Stimulated activated CD4-positive, alpha-beta T cell treated with anti-CD3 and anti-CD28 coated beads, Interleukin-12 subunit alpha, Interleukin-12 subunit beta, amount 100 ng/mL, for 4 hours (primary cell): ENCODE measurements at places on chromosomes 2 and 18.

GRCh38 chr18:36440614-36441013, 143.1 kb downstream of the FHOD3 start:
- no peak for DNase-seq

DNA sequence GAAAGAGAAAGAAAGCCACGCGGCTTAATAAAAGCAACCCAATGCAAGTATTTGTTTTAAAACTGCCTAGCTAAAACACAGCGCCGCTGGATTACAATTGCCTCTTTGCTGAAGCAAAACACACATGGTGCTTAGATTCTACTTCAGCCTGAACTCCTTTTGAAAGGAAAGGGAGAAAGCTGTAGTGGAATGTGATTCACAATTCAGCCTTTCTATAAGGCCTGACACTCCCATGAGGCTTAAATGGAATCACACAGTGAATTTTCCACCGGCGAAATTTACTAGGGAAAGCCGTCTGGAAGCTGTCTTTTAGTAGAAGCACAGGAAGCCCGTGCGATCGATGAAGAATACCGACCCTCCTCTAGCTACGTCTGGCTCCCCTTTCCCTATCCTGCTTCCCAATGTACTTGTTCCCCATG, 348.0 kb downstream of the DLGAP1 start:
- DNase-seq: no peak

GRCh38 chr2:64348386-64349130, 105.4 kb upstream of the LGALSL start:
- DNase-seq: no peak

GRCh38 chr2:134039912-134040581, 213.8 kb upstream of the MGAT5 start:
- no peak for DNase-seq

- no peak for DNase-seq
Observed at GRCh38 chr2:119174993-119175347, 16.4 kb upstream of the C1QL2 start.

GRCh38 chr18:50044402-50044801, 150.5 kb downstream of the MYO5B start:
- DNase-seq: no peak

GRCh38 chr2:240929364-240930095, 23.4 kb downstream of the CROCC2 start:
- no peak for DNase-seq

- no peak for DNase-seq
Observed at GRCh38 chr18:47067648-47068047, 32.2 kb upstream of the ELOA2 start.

GRCh38 chr18:58416704-58417683, 211.9 kb downstream of the ALPK2 start:
- no peak for DNase-seq

DNA sequence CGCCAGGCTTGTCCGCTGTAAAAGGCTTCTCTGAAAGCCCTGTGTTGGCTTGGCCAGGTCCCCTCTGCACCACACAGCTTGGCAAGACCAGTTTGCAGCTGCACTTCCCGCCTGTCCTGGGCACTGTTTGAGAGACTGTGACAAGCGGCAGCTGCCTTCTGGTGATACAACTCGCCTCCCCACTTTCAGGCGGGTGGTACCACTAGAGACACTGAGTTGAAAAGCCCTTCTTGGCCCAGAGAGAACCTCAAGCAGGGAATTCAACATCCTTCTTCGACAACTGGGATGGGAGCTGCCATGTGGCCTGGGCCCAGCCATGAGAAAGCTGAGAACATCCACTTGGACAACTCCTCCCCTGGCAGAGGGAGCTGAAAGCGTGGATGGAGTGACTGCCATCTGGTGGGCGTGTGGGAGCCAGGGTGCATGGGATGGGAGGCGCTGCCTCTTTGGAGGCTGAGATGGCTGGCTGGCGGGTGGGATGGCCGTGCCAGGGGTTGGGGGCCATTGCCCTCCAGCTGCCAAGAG, 125.5 kb upstream of the REV1 start:
- no peak for DNase-seq

DNA sequence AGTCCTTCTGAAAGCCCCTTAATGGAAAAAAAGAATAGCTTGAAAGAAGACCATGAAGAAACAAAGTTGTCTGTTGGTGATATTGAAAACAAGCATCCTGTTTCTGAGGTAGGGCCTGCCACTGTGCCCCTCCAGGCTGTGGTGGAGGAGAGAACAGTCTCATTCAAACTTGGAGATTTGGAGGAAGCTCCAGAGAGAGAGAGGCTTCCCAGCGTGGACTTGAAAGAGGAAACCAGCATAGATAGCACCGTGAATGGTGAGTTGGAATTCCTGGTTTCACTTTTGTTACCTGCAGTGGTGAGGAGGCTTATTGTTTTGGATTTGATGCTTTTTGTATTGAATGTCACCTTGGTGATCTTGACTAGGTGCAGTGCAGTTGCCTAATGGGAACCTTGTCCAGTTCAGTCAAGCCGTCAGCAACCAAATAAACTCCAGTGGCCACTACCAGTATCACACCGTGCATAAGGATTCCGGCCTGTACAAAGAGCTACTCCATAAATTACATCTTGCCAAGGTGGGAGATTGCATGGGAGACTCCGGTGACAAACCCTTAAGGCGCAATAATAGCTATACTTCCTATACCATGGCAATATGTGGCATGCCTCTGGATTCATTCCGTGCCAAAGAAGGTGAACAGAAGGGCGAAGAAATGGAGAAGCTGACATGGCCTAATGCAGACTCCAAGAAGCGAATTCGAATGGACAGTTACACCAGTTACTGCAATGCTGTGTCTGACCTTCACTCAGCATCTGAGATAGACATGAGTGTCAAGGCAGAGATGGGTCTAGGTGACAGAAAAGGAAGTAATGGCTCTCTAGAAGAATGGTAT, 13.3 kb downstream of the SLC20A1 start:
- DNase-seq: no peak

DNA sequence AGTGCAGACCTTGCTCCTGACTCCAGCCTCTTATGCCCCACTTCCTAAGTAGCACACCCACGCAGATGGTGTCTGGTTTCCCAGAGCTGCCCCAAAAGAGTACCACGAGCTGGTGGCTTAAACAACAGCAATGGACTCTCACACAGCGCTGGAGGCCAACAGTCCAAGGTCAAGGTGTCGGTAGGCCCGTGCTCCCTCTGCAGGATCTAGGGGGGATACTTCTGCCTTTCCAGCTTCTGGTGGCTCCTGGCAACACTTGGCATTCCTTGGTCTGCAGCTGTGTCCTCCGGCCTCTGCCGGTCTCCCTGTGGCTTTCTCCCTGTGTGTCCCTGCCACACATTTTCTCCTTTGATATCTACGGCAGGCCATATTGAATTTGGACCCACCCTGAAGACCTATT, 99.0 kb downstream of the TSHZ1 start:
- DNase-seq: no peak

GRCh38 chr2:85727798-85728197, 26.0 kb upstream of the ATOH8 start:
- DNase-seq: no peak

DNA sequence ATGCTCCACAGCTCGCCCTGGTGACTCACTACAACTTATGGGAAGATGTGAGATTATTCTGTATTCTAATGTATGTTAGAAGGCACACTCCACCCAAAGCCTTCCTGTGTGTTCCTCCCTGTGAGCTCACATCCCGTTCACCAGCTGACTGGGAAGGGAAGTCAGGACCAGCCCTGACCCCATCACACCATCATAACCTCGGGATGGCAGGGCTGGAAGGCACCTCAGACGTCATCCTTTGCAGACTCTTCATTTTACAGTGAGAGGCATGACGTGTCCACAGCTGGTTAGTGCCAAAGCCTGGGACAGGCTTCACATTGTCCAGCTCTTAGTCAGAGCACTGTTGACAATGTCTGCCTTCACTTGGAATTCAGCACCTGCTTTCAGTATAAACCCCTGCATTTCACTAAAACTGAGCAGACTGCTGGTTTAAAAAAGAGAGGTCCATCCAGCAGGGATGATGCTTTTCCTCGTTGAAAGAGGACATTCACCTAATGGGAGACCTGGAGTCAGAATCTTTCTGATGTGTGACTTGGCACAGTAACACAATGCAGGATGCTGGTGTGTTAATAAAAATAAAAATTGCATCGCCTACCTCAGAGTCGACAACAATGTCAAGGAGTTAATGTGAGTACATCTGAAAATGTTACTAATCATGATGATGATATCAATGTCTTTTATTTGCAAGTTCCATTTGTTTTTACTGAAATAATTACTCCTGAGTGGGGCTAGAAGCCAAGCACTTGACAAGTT, 418.0 kb upstream of the TNP1 start:
- no peak for DNase-seq

DNA sequence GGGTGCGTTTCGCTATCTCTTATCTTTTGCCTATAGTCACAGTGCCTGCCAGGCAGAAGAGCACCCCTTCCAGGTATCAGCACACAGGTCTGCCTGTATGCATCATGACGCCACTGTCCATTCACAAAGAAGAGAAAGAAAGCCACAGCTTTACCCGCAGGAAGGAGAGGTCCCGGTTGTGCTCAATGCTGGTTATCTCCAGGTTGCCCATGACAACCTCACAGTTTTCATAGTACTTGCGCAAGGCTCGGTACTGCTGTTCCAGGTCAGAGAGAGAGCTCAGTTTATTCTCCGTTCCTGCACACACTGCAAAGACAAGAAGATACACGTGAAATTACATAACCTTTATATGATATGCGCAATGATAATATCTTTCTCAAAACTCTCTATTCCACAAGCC, 414.0 kb downstream of the ERBB4 start:
- DNase-seq: no peak

GRCh38 chr18:10121028-10121427, 207.2 kb downstream of the VAPA start:
- DNase-seq: no peak

- DNase-seq: no peak
Observed at GRCh38 chr2:160664603-160665140, 171.1 kb upstream of the RBMS1 start.

DNA sequence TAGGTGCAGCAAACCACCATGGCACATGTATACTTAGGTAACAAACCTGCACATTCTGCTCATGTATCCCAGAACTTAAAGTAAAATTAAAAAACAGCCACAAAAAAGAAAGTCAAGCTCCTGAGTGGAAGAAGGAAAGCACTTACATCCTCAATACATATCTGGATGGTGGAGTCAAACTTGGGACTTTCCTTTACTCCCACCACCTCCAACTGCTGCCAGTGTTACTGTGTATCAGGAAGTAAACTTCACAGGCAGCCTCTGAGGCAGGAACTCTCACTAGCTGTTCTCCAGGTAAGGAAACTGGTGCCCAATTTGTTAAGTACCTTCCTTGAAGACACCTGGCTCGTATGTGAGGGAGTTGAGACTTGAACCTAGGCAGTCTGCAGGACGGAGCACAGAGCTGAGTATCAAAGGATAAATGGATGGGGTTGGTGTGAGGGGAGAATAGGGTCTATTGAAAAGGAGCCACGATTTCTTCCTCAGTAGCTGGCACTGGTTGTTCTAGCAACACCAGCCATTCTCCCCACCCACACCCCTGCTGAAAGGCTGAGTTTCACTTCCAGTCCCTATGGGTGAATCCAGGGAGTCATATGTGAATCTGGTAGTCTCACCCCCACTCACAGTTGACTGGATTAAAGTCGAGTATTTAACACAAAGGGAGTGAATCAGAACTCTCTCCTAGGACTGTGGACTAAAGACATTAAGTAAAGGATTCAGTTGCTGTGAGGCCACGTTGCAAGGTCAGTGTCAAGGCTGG, 50.0 kb upstream of the GPR39 start:
- no peak for DNase-seq

DNA sequence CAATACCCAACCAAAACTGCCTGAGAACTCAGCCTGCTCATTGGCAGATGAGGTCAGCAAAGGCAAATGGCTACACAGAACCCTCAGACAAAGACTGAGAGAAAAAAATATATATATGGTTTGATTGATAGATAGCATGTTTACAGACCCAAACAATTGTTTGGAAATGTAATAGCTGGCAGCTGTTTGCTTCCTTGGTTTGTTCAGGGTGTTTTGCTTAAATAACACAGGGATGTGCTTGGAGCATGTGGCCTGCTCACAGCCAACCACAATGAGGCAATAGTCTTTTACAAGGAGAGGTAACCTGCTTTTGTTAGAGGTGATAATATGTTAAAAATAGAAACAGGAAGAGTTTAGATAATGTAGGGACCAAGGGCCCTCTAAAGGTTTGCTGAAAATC, 84.5 kb downstream of the PDK1 start:
- no peak for DNase-seq

DNA sequence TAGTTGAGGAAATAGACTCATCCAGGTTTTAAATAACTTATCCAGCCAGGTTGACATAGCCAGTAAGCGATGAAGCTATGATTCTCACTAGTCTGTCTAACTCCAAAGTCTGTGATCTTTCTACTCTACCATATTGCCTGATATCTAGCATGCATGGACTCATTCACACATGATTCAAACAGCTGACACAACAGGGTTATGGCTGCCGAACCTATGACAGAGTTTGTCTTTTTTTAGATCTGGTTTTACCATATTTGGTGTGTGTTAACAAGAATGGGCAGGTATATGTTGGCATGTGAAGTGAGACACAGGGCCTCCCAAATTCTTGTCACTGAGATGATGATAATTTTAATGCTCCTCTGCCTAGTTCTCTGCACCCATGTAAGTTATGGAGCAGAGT, 210.6 kb downstream of the BABAM2 start:
- no peak for DNase-seq

- DNase-seq: no peak
Observed at GRCh38 chr2:143463719-143464118, 334.5 kb downstream of the ARHGAP15 start.

GRCh38 chr2:179746981-179747380, 114.4 kb downstream of the ZNF385B start:
- DNase-seq: no peak

GRCh38 chr2:165795011-165795410, 964 bp upstream of the GALNT3 start:
- no peak for DNase-seq

- DNase-seq: no peak
Observed at GRCh38 chr18:26746826-26747475, 118.6 kb downstream of the AQP4 start.

DNA sequence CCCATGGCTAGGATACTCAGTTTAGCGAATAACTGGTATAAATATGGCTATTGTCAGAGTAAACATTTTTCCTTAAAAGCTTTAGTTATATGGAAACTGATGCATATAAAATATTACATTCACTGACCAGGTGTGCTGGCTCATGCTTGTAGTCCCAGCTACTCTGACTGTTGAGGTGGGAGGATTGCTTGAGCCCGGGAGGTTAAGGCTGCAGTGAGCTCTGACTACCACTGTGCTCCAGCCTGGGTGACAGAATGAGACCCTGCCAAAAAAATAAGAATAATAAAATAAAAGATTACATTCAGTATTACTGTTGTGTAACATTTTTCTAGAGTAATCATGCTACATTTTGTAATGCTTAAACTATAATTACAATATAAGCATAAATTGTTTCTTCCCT, 350.4 kb upstream of the FSIP2 start:
- DNase-seq: no peak

GRCh38 chr18:67954594-67954993, 438.1 kb upstream of the DSEL start:
- no peak for DNase-seq

DNA sequence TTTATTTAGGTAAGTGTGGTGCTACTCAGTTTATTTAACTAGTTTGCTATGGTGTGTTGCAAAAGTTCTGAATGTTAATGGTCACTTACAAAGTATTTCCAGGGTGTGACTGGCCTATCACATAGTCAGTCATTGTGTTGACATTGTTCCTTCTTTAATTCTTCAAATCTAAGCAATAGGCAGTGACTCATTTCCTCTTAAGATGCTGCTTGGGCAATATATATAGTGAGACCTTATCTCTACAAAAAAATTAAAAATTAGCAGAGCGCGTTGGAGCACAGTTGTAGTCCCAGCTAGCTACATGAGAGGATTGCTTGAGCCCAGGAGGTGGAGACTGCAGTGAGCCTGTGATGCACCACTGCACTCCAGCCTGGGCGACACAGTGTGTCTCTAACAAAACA, 5.8 kb upstream of the CCDC88A start:
- DNase-seq: no peak
